Renal pelvis (tissue), 12 donors: ENCODE measurements at places on chromosomes 1 and 21. TPM values are rescaled to one million over a fixed set of nuclear protein-coding genes. Genes with fewer than 3 reads are reported as not detected.

DNA sequence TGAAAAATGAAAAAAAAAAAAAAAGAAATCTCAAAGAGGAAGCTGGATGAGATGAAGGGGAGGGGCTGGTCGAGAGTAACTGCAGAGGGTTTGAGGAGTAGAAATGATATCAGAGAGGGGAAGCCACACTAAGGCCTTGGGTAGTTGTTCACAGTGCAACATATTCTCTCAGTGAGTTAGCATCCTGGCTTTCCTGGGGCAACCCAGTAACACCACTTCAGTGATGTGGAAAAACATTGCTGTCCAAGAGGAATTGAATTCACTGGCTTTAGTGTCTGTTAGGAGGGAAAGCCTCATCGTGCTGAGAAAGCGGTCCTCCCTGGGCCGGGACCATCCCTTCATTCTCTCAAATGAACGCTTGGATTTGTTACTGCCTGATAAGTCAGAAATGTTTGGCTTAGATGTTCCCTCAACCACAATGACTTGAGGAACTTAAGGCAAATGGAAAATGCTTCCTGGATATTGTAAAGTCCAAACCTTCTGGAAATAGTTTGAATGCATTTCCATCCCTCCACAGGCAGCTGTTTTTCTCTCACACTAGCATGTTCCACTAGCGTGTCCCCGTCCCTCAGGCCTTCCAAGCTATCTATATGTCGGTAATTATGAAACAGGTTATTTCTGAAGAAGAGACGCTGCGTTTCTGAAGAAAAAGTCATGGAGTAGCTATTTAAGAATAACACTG lies 12.2 kb downstream of the TGFB2 start:
- DNase-seq, result no peak

The OR6K3 gene
- 0.06 TPM for polyA plus RNA-seq

- no peak for DNase-seq
Observed at GRCh38 chr1:38018864-38019343, 6.4 kb downstream of the UTP11 start.

DNA sequence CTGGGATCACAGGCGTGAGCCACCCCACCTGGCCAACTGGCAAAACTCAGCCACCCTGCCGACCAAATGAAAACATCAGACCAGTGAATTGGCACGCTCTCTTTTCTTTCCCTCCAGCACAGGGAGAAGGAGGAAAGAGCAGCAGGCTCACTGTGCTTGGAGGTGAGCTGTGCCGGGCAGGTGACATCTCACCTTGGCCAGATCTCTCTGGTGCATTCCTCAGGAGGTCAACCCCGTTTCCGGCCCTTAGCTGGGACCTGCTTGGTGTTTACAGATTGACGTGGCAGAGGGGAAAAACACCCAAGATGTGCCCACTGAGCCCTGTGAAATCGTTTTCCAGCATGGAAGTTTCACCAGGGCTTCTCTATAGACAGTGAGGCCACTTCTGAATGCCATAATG lies 45.1 kb downstream of the TMEM51 start:
- no peak for DNase-seq

The NR5A2 gene
- 1.8 TPM for polyA plus RNA-seq

GRCh38 chr1:15455522-15455921 lies 1.0 kb upstream of the CELA2A start:
- no peak for DNase-seq

The CRB1 gene
- polyA plus RNA-seq, result 2.0 TPM

GRCh38 chr21:29177800-29178199 lies 47.4 kb downstream of the MAP3K7CL start:
- DNase-seq, result no peak

- DNase-seq, result no peak
Observed at GRCh38 chr1:107900090-107900945, 64.7 kb downstream of the VAV3 start.

The TMEM63A gene
- polyA plus RNA-seq, result 45.3 TPM

The WLS gene
- polyA plus RNA-seq, result 132 TPM

The BTBD8 gene
- 6.7 TPM for polyA plus RNA-seq
